ENCODE measurements at places on chromosomes 1 and 21. TPM values are rescaled to one million over a fixed set of nuclear protein-coding genes. Genes with fewer than 3 reads are reported as not detected.

LAMTOR2 gene
- 146 TPM for total RNA-seq

OPRD1 gene
- not detected for total RNA-seq

ZNF695 gene
- total RNA-seq, result 2.5 TPM

SEMA4A gene
- 0.40 TPM for total RNA-seq

IFI44 gene
- 0.79 TPM for total RNA-seq

SMIM34 gene
- total RNA-seq, result not detected

UBL4B gene
- total RNA-seq, result not detected

ALG14 gene
- 8.1 TPM for total RNA-seq

LRRC53 gene
- not detected for total RNA-seq

HMGCL gene
- 14.6 TPM for total RNA-seq

SLC16A4 gene
- 33.7 TPM for total RNA-seq

LRRC71 gene
- 0.23 TPM for total RNA-seq

LRRC38 gene
- not detected for total RNA-seq

Measured in A549 treated with Hydrocortisone at 1 μM for 4 hours (cell line).